ENCODE measurements at places on chromosomes 7 and 10. TPM values are rescaled to one million over a fixed set of nuclear protein-coding genes. Genes with fewer than 3 reads are reported as not detected.
A peak's percentile ranks its signal among the peaks of the same experiment; 100 is the strongest.

- no peaks in the 10 kb centered on the region for H3K27me3 ChIP-seq
- no peaks in the 10 kb centered on the region for H3K36me3 ChIP-seq
- no peak overlapping the region for H3K27ac ChIP-seq
These were observed 16.6 kb downstream of the ZNF862 start for GRCh38 chr7:149854611-149855360.

DNA sequence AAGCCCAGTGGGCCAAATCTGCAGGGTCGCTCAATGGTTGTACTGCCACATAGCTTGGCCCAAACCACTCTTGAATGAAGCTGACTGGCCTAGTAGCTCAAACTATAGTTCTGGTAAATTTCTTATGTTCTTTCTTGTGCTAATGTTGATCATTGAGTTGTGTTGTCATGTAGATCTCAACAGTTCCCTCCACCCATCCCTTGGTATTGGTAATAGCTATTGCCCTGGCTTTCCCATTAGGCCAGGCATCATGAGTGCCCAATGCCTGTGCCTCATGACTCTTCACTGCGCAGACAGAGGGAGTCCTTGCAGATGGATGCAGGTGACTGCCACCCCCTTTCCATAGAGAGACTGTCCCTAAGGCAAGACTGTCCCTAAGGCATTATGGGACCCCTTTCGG lies 988.4 kb downstream of the KCNMA1 start:
- DNase-seq: no peak
- no peak overlapping the region for H3K27ac ChIP-seq
- no peak overlapping the region for H3K4me3 ChIP-seq
- H3K36me3 ChIP-seq: no peaks in the 10 kb centered on the region
- no peaks in the 10 kb centered on the region for H3K27me3 ChIP-seq

The TUBAL3 gene
- 69.4 TPM for polyA plus RNA-seq

The SFRP4 gene
- 0.25 TPM for polyA plus RNA-seq

DNA sequence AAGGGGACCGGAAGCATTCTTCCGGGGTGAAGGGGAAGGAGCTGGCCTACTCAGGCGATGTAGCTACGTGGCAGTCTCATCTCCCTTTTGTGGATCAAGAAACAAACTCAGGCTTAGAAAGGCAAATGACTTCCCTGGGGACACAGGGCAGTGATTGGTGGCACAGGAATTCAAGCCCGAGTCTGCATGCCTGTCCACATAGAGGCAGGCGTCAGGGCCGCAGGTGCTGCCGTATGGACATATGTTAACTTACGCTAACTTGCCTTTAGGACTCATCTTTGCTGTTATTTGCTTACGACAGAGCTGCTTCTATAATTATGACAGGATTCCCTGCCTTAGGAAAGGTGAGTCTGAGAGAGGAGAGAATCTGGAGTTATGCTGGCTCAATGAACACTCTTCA lies 42.3 kb upstream of the KLF6 start:
- no peaks in the 10 kb centered on the region for H3K27me3 ChIP-seq
- H3K4me3 ChIP-seq: no peak overlapping the region
- no peaks in the 10 kb centered on the region for H3K36me3 ChIP-seq
- DNase-seq: no peak

The TFEC gene
- 0.82 TPM for polyA plus RNA-seq

The NUTM2D gene
- 2.7 TPM for polyA plus RNA-seq

GRCh38 chr7:17497136-17497535 lies 198.7 kb downstream of the AHR start:
- H3K4me3 ChIP-seq: no peak overlapping the region
- H3K36me3 ChIP-seq: no peaks in the 10 kb centered on the region
- H3K27me3 ChIP-seq: no peaks in the 10 kb centered on the region
- no peak for DNase-seq
- H3K4me1 ChIP-seq: no peaks in the 10 kb centered on the region

DNA sequence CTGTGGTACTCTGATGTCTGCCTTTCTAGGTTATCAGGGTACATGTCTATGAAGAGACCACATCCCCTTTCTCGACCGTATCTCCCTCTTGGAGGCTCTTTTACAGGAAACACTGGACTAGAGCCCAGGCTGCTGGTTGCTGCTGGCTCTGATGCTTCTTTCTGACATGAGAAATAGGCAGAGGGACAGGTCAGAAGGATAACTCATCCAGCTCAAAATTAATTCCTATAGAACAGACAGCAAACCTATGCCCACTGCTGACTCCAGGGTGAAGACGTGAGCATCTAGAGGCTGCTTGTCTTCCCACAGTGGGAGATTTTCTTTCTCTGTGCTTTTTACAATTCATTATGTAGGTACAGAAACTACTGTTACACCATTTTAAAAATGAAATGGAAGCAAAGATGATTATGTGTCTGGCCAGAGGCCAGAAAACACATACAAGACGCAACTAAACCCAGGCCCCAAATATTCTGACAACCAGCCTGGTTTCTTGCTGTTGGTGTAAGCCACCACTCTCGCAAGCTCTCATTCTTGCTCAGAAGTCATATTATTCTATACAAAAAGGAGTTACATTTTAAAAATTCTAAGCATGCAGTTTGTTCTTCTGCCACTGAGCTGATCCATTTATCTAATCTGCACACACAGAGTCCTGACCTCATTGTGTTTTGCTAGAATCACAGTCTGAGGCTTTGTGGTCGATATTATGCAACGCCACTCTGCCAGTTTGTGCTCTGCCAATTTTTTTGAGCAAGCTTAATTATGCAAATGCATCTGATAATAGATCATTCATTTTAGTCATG lies 424.3 kb downstream of the KIF20B start:
- no peak for DNase-seq
- H3K4me3 ChIP-seq: no peak overlapping the region
- no peak overlapping the region for H3K27ac ChIP-seq
- H3K4me1 ChIP-seq: no peaks in the 10 kb centered on the region
- no peaks in the 10 kb centered on the region for H3K27me3 ChIP-seq

GRCh38 chr10:123748711-123749110 lies 82.6 kb downstream of the GPR26 start:
- no peak for DNase-seq
- no peak overlapping the region for H3K4me3 ChIP-seq
- H3K27ac ChIP-seq: no peak overlapping the region
- no peaks in the 10 kb centered on the region for H3K4me1 ChIP-seq
- H3K36me3 ChIP-seq: no peaks in the 10 kb centered on the region

DNA sequence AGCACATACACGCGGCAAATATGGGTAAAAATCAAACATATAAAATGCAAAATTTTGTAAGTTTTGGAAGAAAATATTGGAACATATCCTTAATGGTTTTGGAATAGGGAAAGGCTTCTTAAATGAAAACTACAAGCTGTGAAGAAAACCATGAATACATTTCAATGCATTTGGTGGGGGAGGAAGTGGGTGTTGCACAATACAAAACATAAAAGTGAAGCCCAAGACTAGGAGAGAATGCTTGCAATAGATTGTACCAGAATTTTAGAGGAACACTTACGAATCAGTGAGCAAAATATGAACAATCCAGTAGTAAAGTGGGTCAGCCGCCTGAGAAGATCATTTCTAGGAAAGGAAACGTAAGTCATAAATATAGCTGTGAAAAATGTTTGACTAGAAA lies 322.6 kb upstream of the MKI67 start:
- no peaks in the 10 kb centered on the region for H3K36me3 ChIP-seq
- H3K27ac ChIP-seq: no peak overlapping the region
- H3K4me1 ChIP-seq: no peaks in the 10 kb centered on the region
- no peaks in the 10 kb centered on the region for H3K27me3 ChIP-seq

- H3K27me3 ChIP-seq: no peaks in the 10 kb centered on the region
- peak overlapping the region; percentile 79 for H3K27ac ChIP-seq
- peaks cover 18% of the 10 kb centered on the region for H3K36me3 ChIP-seq
- peaks cover 5% of the 10 kb centered on the region for H3K4me1 ChIP-seq
These were observed 432 bp downstream of the TMEM248 start for GRCh38 chr7:66921396-66921917.

- H3K4me3 ChIP-seq: no peak overlapping the region
- H3K27ac ChIP-seq: no peak overlapping the region
- no peaks in the 10 kb centered on the region for H3K4me1 ChIP-seq
- no peak for DNase-seq
These were observed 24.1 kb downstream of the ELMO1 start for GRCh38 chr7:37424521-37424920.

DNA sequence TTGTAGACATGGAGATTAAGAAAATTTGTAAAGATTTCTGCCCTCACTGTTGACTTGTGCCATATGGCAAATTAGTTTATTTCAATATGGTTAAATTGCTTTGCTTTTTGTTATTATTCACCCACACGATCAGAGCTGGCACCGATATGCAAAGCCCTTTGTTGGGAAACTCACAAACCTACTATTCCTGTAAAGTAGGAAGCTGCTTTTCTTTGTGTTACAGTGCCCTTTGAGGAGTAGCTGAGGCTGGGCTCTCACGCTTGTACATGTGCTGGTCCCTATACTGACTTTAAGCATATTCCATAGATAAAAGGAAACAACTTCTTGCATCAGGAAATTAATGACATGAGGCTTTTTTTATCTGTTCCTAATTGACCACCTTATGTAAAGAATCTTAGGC lies 17.6 kb upstream of the AOAH start:
- no peaks in the 10 kb centered on the region for H3K4me1 ChIP-seq
- H3K36me3 ChIP-seq: no peaks in the 10 kb centered on the region
- no peak for DNase-seq
- H3K27me3 ChIP-seq: no peaks in the 10 kb centered on the region

DNA sequence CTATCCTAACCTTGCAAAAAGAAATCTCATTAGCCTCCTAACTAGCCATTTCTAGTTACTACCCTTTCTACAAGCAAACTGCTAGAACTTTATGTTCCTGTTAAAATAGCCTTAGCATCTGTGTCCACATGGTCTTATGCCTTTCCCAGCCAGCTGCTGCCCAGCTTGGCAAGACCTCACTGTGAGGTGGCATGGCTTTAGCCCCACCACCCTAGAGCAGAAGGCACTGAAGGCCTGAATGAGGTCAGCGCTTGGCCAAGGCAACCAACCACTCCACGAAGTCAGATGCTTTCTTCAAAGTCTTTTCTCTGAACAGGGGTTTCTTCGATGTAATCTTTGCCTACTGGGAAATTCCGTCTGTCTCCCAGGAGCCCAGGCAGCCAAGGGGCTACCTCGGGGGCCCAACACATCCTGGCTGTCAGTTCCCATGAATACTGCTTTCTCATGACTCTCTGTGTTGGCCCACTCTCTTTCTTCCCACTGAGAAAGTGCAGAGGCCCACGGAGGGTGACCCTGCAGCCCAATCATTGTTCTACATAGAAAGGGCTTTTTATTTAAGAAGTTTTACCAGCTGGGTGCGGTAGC lies 41.6 kb downstream of the POLR3A start:
- DNase-seq: no peak
- no peak overlapping the region for H3K4me3 ChIP-seq
- peaks cover 28% of the 10 kb centered on the region for H3K36me3 ChIP-seq
- no peaks in the 10 kb centered on the region for H3K27me3 ChIP-seq
- no peak overlapping the region for H3K27ac ChIP-seq
- H3K4me1 ChIP-seq: no peaks in the 10 kb centered on the region

The LRRD1 gene
- polyA plus RNA-seq: 0.01 TPM

The MXI1 gene
- 16.8 TPM for polyA plus RNA-seq

The FOXI2 gene
- not detected for polyA plus RNA-seq

- H3K4me3 ChIP-seq: no peak overlapping the region
- H3K27ac ChIP-seq: no peak overlapping the region
- H3K36me3 ChIP-seq: no peaks in the 10 kb centered on the region
- DNase-seq: no peak
- H3K27me3 ChIP-seq: no peaks in the 10 kb centered on the region
These were observed 13.7 kb downstream of the NRAP start for GRCh38 chr10:113650172-113650571.

The IQUB gene
- polyA plus RNA-seq: 0.03 TPM

GRCh38 chr7:15720849-15721471 lies 34.5 kb upstream of the MEOX2 start:
- no peaks in the 10 kb centered on the region for H3K36me3 ChIP-seq
- no peaks in the 10 kb centered on the region for H3K27me3 ChIP-seq
- peak; percentile 44 for DNase-seq
- no peak overlapping the region for H3K4me3 ChIP-seq
- no peak overlapping the region for H3K27ac ChIP-seq

GRCh38 chr7:131147604-131148003 lies 180.1 kb upstream of the MKLN1 start:
- no peaks in the 10 kb centered on the region for H3K4me1 ChIP-seq
- no peaks in the 10 kb centered on the region for H3K36me3 ChIP-seq
- H3K27me3 ChIP-seq: peaks cover 7% of the 10 kb centered on the region
- no peak overlapping the region for H3K27ac ChIP-seq
- no peak for DNase-seq

- no peak overlapping the region for H3K4me3 ChIP-seq
- no peak for DNase-seq
- no peaks in the 10 kb centered on the region for H3K4me1 ChIP-seq
These were observed 98.4 kb downstream of the VOPP1 start for GRCh38 chr7:55473932-55474331.

The SRGN gene
- 8.1 TPM for polyA plus RNA-seq

The HEPACAM2 gene
- 108 TPM for polyA plus RNA-seq

DNA sequence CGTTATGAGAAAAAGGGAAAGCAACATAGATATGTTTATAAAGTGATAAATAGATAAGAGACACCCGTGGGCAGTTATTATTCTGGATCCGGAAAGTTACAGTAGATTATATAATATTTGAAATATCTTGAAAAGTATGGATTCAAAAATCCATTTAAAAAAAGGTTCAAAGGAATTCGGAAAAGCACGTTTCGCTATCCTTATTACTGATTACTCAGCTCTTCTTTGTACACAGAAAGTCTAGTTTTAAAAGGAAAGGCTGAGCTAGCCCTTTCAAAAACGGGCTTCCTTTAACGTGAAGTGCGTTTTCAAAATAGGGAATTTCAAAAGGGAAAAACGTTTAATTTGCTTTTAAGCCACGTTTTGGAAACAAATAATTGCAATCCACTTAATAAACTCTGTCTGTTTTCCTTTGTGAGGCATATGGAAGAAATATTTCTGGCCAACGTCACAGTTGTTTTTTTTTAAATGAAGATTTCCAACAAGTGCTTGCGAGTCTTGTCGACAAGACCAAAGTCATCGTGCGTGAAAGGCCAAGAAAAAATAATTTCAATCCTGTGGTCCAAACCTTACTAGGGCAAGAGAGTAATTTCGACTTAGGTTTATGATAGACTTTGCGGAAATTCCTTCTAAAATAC lies 2.2 kb upstream of the SKIDA1 start:
- peak; percentile 56 for DNase-seq
- no peaks in the 10 kb centered on the region for H3K36me3 ChIP-seq
- peak overlapping the region; percentile 74 for H3K4me3 ChIP-seq

The OR6B1 gene
- not detected for polyA plus RNA-seq

DNA sequence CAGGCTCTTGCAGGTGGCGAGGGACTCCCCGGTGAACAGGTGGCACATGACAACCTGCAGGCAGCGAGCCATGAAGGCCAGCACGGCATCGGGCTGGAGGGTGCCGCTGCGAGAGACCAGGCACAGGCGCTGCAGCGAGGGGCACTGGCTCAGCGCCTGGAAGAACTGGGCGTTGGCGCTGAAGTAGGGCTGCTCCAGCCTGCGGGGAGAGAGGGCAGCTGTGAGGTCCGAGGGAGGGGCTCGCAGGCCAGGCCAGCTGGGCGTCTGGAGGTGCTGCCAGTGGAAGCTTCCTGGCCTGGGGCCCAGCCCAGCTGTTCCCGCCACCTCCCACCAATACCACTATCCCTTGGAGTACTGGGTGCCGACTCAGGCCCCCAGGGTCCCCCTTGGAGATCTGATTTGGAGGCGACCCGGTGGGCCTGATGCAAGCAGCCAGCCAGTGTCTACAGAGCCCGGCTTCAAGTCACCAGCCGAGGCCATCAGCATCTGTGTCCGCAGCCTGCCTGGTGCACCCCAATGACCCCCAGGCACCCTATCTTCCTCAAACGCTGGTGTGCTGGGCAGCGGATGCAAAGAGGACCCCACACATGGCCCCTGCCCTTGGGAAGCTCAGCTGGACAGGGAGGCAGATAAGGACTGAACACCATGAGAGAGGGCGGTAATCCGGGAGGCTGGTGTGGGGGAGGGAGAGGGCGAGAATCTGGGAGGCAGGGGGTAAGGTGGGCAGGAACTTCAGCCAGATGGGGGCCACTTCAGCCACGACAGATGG lies 67.8 kb upstream of the TNRC18 start:
- DNase-seq: no peak
- H3K27me3 ChIP-seq: no peaks in the 10 kb centered on the region
- no peak overlapping the region for H3K4me3 ChIP-seq
- H3K27ac ChIP-seq: no peak overlapping the region

Measured in small intestine (tissue), 16 donors.